Coronary artery (tissue), 2 donors: ENCODE measurements at places on chromosomes 1 and 21.

- no peak for DNase-seq
Observed at GRCh38 chr1:170309389-170310013, 163.7 kb downstream of the NTMT2 start.

DNA sequence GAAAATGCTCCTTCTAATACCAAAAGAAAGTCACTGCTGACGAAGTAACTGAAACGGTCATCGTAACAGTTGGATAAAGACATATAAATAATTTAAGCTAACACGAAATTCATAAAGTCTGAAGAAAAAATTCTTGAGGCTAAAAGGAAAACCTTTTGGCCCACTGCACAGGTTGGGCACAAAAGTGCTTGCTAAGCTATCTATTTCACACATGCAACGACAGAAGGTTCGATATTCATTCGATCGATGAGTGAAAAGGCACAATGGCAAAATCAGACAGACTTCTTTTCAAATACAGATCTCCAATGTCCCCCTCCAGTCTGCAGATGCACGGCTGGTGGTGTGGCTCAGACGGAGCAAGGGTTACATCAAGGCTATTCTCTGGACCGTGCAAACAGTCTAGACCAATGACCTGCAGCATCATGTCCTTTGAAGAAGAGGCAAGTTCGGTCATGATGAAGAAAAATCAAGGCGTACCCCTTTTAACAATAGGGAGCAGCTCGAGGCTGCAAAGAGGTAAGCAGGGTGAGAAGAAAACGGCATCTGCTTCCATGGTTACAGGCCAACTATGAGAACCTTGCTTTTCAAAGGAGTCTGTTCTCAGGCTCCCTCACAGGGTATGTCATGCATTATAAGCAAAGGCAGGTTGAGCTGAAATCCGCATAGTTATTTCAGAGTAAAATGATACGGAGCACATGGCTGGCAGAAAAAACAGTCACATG is 579.6 kb downstream of the USP25 start:
- DNase-seq = no peak

DNA sequence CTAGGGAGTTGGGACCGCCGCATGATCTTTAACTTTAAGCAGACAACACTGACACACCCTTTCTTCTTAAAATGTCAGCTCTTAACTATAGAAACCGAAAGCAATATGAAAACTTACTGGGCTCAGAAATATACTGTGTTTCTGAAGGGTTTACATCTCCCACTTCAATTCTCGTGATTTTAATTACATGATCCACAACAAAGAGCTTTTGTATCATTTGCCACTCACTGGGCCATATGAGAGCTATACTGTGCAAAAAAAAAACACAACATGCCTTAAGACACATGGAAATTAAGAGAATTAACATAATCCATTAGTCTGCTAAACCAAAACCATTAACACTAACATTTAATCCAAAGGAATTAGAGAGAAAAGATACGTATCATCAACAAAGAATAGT is 35.0 kb upstream of the RAP1GAP start:
- DNase-seq = no peak

DNA sequence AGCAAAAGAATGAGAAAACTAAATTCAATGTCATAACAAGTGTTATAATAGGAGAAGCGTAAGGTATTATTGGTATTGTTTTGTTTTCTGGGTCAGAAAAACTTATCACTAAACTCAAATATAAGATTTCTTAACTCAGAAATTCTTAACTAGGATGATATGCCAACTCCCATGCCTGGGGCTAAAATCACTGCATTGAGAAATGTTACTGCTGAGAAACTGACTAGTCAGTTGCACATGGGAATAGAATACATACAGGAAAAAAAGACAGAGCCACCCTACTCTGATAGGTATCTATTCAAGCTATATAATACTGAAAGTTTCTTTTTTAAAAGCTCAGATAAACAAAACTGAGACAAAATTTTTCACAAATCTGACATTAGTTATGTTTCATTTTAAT is 56.3 kb downstream of the PRPF38A start:
- DNase-seq = no peak

DNA sequence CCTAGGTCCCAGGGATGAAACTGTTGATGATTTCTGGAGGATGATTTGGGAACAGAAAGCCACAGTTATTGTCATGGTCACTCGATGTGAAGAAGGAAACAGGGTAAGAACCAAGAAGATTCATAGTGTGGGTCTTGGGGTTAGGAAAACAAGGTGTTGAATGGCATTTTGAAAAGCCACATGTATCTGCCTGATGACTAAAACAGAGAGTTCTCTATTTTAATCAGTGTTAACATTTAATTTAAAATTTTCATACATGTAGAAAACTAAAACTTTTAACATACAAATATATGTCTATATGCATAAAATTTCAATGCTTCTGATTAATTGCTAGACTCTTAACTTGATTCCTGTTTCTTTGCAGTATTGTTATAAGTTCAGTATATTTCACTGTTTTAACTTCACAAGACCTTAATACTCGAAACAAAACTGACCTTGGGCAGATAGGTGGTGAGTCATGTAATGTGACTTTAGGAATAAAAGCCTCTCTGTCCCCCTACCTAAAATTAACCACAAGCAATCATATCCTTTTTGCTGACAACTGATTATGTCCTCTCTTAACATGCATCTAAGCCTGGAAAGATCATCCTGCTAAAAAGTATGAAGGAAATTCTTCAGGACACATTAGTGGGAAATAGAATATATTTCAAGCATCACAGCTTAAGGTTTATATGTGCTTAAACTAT is 95.6 kb downstream of the PTPRC start:
- DNase-seq = no peak

- DNase-seq = no peak
Observed at GRCh38 chr1:77120950-77121349, 98.3 kb downstream of the PIGK start.

GRCh38 chr1:96978444-96978843 is 256.9 kb downstream of the PTBP2 start:
- DNase-seq = no peak

DNA sequence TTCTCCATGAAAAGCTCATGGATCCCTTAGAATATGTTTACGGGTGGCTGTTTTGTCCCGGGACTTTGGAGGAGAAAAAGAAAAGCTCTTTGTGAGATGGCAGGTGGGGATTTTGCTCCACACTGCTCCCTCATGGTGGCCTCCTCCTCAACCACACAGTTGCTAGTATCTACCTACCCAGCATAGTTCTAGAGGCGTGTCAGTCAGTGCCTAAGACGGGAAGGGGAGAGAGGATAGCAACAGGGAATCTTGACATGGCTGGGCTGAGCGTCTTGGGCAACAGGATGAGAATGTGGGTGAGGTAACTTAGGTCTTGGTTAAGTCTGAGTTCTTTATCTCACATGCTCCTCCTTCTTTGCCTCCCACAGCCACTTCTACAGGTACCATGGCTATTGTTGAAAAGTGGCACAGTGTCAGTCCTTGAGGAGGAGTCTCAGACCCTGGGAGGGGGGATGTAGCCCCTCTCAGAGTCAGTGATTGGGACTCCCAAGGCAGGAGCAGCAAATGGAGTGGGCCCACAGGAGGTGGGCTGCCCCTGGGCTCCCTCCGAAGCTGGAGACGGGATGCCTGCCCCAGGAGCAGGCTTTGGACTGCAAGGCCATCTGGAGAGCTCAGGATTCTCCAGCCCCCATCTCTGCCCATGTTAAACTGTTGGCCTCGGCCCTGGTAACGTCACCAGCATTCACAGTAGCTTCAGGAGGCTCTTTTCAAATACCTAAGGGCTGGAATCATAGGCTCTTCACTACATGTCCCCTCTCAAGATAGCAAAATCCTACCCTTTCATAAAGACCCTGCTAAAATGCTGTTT is 75.4 kb downstream of the TENT5C start:
- no peak for DNase-seq

DNA sequence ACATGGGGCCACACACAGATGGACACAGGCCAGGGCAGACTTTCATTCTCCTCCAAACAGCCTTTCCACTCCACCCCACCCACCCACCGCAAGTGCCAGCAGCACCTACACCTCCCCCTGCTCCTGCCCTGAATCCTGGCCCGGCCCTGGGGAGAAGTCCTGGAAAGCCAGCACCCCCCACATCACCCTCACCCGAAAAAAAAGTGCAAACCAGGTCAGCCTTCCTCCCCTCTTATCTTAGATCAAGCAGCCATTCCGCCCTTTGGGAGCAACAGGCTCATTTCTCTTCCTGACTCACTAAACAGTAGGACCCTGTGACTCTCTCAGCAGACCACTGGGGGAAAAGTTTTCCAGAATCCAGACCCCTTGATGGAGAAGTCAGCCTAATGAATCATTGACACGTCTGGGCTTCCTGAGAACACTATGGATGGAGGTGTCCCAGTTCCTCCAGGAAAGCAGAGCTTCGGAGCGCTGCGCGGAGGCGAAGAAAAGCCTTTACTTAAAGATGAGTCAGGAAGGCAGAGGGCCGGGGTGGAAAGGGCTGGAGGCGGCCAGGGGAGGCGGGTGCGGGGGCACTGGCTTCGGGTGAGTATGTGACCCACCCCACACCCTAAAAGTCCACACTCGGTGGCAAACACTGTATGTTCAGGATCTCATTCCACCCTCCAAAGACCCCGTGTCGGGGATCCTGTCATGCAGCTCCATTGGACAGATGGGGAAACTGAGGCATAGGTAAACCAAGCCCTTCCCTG is 588.7 kb downstream of the MATN1 start:
- DNase-seq = no peak

GRCh38 chr1:63904826-63905225 is 131.0 kb downstream of the ROR1 start:
- DNase-seq = no peak
